ENCODE measurements at places on chromosomes 11 and 22.

- DNase-seq: peak; percentile 84
Observed at GRCh38 chr11:83070044-83070701, 1.5 kb downstream of the RAB30 start.

GRCh38 chr11:59172345-59173079, 580 bp downstream of the DTX4 start:
- no peak for DNase-seq

DNA sequence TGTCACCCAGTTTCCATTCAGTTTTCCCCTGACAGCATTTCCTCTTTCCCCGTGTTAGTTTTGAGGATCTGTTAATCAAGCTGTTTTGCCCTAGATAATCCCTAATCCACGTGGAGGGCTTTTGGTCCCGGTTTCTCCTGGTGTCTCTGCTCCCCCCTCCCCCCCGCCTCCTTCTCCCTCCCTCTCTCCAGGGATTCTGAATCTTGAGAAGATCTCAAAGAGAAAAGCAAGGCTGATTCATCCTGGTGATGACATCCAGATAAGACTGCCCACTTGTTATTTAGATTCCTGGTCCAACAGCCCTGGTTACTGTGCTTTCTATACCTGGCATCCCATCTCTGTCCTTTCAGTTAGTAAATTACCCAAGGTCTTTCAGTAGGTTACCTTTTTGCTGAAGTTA, 59.4 kb downstream of the KCNA4 start:
- no peak for DNase-seq

GRCh38 chr11:19907008-19907579, 194.5 kb downstream of the NAV2 start:
- DNase-seq: no peak

DNA sequence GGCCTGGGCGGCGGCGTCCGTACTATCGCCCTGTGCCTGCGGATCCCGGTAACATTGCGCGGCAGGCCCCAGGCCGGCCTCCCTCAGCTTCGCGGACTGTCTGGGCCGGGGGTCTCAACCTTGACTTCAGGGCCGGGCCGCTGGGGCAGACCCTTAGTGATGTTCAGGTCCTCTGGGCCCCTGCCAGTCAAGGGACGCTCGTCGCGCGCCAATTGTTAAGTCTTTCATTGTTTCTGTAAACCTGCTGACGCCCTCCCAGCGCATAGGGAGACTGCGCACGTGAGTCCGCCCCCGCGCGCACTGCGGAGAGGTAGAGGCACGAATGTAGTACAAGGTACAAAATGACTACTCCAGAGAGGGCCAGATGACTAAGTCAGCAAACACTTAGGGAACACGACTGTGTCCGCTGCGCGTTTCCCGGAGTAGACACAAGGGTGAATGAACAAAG, 451 bp upstream of the HDHD5 start:
- DNase-seq: peak; percentile 38

DNA sequence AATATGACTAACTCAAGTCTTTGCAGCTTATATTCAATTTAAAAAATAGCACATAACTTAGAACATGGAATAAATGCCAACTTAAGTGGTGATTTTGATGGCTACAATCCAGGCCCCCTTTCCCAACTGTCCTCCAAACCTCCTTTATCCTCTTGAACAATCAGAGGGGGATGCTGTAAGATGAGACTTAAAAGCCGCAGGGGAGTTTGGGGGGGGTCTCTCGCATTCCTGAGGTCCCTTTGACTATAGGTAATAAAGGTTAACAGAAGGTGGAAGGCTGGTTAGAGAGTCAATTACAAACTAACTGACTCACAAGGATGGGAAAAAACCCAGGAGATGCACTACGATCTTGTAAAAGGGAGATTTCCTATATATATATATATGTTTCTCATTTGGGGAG, 101.8 kb downstream of the KIRREL3 start:
- DNase-seq: no peak

DNA sequence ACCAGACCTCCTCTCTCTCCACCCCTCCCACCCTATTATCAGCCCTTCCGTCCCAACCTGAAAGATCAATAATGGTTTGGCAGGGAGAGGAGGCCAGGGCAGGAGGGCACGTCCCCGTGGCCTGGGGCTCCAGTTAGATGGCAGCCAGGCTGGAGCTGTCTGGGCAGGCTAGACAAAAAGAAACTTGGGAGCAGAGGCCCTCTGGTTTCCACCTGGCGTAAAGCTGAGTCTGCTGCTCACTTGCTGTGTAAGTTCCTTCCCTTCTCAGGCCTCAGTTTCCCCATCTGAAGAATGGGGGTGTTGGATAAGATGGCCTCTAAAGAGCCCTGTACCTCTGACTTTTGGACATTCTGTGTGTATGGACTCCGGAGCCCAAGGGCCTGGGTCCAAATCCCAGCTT, 3.8 kb upstream of the RHOD start:
- DNase-seq: no peak

DNA sequence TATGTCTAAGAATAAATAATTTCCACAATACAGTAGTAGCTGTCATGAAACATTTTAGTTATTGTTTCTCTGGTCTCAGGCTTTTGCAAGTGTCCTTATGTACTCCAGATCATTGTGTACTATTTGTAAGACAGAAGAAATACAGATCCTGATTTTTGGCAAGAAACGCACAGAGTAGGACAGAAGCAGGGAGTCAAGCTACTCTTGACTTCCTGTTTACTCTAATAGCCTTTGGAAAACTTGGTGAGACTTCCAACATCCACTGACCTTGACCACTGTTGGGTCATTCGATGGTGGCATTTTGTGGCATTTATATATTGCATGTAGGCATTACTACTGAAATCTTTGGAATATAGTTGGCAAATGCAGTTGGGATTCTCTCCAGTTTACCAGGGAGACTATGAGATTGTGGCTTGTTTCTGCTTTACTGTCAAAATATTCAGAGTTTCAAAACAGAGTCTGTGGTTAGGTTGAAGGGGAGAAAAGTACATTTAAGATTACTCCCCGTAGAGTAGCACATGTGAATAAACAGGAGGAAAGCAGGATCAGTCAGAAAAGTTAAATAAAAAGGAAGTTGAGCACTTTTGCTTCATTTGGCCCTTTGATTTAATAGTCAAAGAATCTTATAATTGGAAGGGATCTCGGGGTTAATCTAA, 726.1 kb upstream of the CCDC90B start:
- peak; percentile 7 for DNase-seq

DNA sequence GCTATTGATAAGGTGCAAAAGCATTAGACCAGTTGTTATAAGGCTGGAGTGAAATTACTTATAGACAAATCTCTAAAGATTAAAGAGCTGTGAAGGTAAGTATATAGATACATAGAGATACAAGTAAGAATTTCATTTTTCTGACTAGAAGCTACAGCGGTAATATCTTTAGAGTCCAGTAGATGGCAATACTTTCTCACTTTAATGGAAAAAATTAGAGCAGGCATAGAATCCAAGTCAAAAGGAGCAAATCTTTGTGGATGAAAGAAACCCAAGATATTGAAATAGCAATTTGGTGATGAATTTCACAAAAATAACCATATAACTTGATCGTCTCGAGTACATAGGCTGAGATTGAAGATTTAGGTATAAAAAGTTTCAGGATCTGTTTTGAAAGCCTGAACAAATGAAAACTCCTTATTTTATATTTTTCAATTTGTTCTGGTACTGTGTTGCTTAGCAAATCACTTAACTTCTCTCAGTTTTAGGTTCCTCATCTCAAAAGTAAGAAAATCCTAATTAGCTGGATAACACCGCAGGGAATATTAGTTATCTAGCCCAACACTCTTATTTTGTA, 81.9 kb downstream of the UVRAG start:
- peak; percentile 54 for DNase-seq

DNA sequence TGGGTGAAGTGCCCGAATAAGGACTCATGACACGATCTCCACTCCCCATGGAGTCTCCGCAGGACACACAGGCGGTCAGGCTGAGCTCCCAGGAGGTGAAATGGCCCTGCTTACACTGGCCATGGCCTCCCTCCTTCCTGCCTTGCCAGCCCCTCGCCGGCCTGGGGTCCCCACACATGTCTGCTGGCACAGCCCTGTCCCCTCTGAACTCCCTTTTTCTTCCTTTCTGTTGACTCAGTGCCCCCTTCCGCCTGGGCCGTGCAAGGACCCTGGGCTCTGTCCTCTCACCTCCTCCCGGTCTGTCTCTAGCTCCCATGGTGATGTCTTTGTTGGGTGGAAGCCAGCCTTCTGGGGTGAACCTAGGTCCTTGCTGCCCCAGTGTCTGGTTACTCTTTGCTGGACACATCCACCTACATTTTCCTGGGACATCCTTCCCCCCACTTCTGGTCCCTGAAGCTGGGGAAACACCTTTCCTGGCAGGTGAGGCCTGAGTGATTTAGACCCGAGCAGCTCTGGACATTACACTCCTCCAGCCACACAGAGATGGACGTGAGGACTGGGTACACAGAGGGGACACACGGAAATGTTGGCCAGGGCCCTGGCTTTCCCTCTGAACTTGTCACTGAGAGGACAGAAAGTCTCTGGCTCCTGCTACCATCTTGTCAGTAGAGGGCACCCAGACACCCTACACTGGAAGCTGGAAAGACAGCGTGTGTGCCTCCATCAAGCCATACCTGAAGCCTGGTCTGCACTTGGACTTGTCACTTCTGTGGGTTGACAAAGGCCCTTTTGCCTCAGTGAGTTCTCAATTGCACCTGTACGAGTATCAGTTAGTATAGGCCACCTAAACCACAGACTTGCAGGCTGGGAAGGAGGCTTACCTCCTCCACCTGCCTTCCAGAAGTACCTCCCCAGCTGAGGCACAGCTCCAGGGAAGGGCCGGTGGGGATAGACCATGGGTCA, 864.3 kb downstream of the TBC1D22A start:
- no peak for DNase-seq

GRCh38 chr11:133945087-133945974, 11.4 kb downstream of the IGSF9B start:
- no peak for DNase-seq

DNA sequence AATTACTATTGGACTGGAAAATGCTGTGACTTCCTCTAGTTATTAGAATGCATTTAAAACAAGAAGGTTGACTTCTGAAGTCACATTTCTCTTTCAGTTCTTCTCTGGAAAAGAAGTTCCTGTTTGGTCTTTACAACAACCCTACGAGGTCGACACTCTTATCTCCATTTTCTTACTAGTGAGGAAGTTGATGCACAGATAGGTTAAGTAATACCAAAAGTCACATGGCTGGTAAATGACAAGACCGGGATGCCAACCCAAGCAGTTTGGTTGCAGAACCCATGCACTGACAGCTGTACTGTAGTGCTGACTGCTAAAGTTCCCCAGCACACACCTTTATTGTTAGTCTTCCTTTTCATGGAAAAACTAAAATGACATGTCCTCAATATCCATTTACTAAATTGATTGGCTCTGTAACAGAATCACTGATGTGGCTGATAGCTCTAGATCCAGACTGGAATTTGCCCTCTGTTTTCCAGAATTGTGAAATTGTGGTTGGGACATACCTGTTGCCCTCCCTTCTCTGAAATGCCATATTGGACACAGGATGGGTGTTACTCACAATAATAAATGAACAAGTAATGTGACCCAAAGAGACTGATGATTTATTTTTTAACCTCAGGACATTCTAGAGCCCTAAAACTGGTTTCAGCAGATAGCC, 9.4 kb upstream of the TECTA start:
- DNase-seq: no peak

GRCh38 chr11:116844722-116845121, 7.3 kb upstream of the APOA1 start:
- no peak for DNase-seq

GRCh38 chr11:19027829-19028595, 32.5 kb downstream of the MRGPRX2 start:
- peak; percentile 5 for DNase-seq

- no peak for DNase-seq
Observed at GRCh38 chr11:93857413-93858120, 7.1 kb upstream of the VSTM5 start.

GRCh38 chr11:13964771-13965074, 2.2 kb downstream of the SPON1 start:
- DNase-seq: no peak

DNA sequence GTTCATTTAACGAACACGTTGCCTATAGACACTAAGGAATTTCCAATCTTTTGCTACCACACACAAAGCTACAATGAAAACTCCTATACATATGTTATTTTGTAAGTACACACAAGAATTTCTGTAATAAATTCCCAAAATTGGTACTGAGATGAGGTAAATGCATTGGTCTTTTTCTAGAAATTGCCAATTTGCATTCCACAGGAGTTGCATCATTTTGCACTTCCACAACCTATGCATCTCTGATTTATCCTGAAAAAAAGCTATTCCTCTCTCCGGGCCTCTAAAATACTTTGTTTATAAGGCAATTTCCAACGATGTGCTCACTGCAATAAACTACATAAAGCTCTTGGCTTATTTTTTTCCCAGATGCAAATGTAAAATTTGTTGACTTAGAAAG, 24.9 kb downstream of the IMMP1L start:
- no peak for DNase-seq

DNA sequence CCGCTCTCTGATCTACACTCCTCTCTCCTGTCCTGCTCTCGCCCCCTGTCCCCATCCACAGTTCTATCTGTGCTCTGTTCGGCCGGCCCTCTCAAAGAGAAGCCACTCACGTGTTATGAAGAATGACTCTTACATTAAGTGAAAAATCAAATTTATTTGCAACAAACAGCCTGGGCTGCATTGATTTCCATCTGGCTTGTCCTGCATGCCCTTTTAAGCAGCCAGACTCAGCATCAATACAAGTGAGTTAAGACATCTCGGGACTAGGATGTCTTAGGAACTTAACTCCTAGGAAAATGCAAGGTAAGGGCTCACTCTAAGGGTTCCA, 373.5 kb downstream of the TENM4 start:
- no peak for DNase-seq

GRCh38 chr11:7427733-7428132, 57.6 kb upstream of the OLFML1 start:
- DNase-seq: no peak

GRCh38 chr11:58004664-58005063, 19.0 kb upstream of the OR9Q1 start:
- DNase-seq: peak; percentile 24

GRCh38 chr22:37345863-37346504, 63.7 kb downstream of the CYTH4 start:
- DNase-seq: peak; percentile 97

GRCh38 chr11:71787098-71787823, 45.7 kb upstream of the DEFB108B start:
- DNase-seq: peak; percentile 100
